ENCODE measurements at places on chromosomes 1 and 21. TPM values are rescaled to one million over a fixed set of nuclear protein-coding genes. Genes with fewer than 3 reads are reported as not detected.

OLIG2 gene
- not detected for total RNA-seq

ANKRD35 gene
- total RNA-seq: 0.85 TPM

HSPB7 gene
- 3.3 TPM for total RNA-seq

DVL1 gene
- total RNA-seq: 86.0 TPM

Measured in regular cardiac myocyte (primary cell).